Fibroblast of mammary gland (primary cell): ENCODE measurements at places on chromosomes 6 and 20.

DNA sequence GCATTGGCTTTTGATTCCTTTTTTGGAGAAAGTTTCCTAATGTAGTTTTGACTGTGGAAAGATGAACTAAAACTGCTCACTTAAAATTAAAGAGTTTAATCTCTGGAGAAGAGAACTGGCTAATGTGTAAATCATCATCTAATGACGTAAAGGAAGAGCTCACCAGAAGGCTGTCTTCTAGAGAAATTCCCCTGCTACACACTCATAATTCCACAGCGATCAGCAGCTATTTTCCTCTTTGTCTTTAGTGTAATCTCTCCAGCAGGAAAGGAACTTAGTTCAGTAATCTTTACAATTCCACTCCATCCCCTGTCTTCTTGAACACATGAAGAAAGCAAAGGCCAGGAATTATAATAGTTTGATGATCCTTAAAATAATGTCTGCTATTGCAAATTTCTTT lies 15.8 kb downstream of the SPTLC3 start:
- peak; percentile 64 for DNase-seq

DNA sequence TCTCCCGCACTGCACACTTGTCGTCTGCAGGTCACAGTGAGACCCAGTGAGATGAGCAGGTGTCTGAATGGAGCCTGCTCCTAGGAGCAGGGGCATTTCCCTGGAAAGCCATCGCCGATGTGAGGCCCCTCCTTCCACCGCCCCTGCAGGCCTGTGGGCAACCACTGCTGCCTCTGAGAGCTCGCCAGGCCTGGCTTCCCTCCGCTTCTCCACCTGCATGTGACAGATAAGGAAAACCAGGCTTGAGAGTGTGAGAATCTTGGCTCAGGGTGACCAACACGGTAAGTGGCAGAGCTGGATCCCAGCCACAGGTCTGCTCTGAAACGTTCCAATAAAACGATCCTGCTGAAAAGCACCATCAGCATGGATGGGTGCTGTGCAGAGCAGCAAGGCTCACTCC lies 332.8 kb downstream of the CDH4 start:
- no peak for DNase-seq

- peak; percentile 40 for DNase-seq
These were observed 288.7 kb upstream of the CDYL start for GRCh38 chr6:4487538-4487937.

GRCh38 chr20:5779071-5779900 lies 29.1 kb downstream of the SHLD1 start:
- DNase-seq = peak; percentile 85

DNA sequence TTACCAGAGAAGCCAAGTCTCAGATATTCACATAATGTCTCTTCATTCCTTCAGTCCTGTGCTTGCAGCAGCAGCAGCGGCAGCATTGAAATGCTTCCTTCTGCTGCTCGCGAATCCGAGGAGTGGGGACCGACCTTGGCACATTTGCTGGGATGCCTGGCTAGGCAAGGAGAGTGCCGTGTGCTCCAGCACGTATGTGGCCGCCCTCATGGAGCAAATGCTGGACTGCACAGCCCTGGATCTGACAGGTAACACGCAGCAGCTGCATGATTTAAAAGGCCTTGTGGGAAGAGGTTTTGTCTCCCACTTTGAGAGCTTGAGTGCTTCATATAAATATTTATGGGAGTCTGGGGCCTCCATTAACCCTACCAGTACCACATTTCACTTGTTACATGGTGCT lies 9.9 kb downstream of the MAFB start:
- no peak for DNase-seq

GRCh38 chr20:10653599-10654249 lies 20.1 kb downstream of the JAG1 start:
- DNase-seq = peak; percentile 91

- DNase-seq = no peak
These were observed 52.9 kb downstream of the NEDD9 start for GRCh38 chr6:11179419-11180202.

GRCh38 chr6:170269846-170270541 lies 20.9 kb downstream of the DLL1 start:
- DNase-seq = no peak

- DNase-seq = peak; percentile 8
These were observed 5.9 kb downstream of the CALHM6 start for GRCh38 chr6:116467096-116467495.

- peak; percentile 72 for DNase-seq
These were observed 43.0 kb downstream of the TSPYL4 start for GRCh38 chr6:116210750-116211425.

- DNase-seq = no peak
These were observed 464.2 kb downstream of the COL12A1 start for GRCh38 chr6:74741646-74742045.

DNA sequence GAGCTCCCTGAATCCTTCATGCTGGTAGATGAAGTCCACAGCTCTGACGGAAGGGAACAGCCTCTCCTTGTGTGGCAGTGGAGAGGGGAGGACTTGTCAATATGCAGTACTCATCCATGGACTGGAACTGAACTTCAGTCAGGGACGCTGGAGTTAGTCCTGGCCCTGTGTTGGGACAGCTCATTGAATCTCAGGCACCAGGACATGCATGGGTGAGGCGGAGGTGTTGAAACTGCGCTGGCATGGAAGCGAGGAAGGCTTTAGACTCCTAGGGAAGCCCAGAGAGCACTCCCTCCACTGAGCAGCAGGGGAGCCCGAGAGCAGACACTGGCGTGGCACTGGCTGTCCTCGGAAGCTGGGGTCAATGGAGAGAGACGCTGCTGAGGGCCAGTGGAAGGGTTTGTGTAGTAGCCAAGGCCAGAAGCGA lies 161.3 kb upstream of the GGTLC1 start:
- no peak for DNase-seq

DNA sequence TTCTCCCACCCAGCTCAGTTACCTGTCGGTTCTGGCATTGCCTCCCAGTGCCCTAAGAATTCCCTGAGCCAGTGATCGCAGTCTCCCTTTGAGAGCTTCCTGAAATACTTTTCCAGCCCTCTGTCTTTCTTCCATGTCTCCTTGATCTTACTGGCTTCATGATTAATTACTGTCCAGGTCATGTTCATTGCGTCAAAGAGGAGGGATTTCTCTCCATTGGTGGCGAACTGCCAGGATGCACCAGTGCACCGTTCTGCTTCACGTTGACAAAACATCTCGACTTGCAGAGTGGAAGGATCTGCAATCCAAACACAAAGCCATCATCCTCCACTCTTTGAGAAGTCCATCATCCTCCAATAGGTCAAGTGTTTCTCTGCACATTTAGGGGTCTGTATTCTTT lies 8.6 kb downstream of the RAET1E start:
- peak; percentile 40 for DNase-seq

DNA sequence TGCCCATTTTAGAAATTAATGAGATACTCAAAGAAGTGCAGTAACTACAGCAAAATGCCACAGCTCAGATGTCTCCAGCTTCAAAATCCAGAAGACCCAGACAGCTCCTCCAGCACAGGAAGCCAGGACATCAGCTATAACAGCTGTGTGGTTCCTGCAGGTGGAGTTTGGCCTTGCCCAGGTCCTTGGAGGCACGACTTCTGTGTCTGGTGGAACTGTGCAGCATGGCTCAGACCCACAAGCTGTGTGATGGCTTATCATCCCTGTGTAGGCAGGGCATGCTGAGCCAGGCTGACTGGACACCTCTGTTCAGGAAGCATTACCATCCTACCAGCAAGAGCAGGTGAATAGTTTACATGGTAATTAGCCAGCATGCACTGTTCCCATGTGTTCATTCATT lies 26.5 kb upstream of the CD93 start:
- DNase-seq = no peak

- DNase-seq = peak; percentile 86
These were observed 6.4 kb upstream of the TAF8 start for GRCh38 chr6:42043787-42044475.

- DNase-seq = no peak
These were observed 38.0 kb downstream of the TNFAIP3 start for GRCh38 chr6:137904822-137905617.
